Stimulated activated CD4-positive, alpha-beta T cell treated with anti-CD3 and anti-CD28 coated beads, Interleukin-15, amount 100 ng/mL, for 1 hour (primary cell): ENCODE measurements at places on chromosomes 6 and 20.

DNA sequence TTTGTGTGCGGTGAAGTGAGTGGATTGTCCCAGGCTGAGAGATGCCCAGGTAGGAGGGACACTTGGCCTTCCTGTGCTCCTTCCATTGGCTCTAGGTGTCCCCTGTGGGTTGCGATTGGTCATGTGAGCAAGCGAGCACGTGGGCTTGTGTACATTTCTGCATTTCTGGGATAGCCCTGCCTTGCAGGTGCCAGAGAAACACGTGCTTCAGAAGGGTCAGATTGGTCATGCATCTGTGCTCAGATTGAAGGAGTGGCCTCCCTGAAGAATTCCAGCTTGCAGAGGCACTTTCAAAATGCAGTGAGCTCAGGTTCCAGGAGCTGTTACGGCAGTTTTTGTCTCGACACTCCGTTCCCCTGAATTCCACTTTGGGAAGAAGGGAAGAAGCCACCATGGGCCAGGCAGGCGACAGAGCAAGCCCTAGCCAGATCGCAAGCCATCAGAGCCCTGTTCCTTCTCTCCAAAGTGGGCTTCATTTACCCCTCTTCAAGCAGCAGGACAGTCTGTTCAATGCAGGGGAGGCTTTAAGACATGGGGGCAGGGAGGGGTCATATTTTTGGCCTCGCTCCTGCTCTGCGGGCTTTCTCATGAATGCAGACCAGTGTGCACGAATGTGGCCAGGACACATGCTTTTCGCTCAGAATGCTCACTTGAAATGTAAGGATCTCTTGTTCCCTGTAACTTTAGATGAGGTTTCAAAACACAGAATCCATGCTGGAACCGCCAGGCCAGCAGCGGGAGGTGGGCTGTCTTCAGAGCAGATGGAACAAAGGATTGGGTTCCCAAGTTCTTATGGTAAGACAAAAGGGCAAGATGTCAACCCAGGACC, 78.6 kb upstream of the AKAP12 start:
- DNase-seq = no peak

DNA sequence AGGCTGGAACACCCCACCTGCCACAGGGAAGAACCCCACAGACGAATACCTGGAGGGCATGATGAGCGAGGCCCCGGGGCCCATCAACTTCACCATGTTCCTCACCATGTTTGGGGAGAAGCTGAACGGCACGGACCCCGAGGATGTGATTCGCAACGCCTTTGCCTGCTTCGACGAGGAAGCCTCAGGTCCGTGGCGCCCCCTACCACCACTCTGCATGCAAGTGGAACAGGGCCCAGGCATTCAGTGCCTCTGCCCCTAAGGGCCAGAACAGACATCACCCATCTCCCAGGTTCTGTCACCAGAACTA, 6.6 kb downstream of the MYL9 start:
- no peak for DNase-seq

- no peak for DNase-seq
Observed at GRCh38 chr6:93423542-93423941, 4.2 kb upstream of the EPHA7 start.

DNA sequence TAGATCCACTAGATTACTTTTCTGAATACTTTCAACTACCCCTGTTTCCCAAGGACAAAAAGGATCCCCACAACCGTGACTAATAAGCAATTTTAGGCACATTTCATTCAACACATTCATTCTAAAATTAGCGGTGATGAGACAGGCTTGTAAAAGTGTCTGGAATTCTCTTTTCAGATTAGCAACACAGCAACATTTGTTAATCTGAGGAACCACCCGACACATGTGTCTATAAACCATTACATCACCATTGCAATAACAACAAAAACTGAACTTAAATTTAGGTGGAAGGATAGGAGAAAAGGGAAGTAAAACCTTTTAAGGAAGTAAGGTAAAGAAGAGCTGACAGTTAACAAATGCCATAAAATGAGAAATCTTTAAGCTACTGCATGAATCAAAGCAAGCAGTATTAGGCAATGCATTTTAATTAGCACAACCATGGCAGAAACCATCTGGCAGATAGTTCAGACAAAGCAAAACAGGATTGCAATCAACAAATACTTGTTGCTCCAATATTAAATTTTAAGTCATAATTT, 49.1 kb downstream of the MAP3K7 start:
- DNase-seq = no peak

- DNase-seq = no peak
Observed at GRCh38 chr6:75870389-75870788, 121.3 kb downstream of the MYO6 start.

- no peak for DNase-seq
Observed at GRCh38 chr6:155352811-155353210, 38.5 kb upstream of the TFB1M start.

GRCh38 chr20:36096435-36096834, 58.1 kb upstream of the EPB41L1 start:
- DNase-seq = no peak

DNA sequence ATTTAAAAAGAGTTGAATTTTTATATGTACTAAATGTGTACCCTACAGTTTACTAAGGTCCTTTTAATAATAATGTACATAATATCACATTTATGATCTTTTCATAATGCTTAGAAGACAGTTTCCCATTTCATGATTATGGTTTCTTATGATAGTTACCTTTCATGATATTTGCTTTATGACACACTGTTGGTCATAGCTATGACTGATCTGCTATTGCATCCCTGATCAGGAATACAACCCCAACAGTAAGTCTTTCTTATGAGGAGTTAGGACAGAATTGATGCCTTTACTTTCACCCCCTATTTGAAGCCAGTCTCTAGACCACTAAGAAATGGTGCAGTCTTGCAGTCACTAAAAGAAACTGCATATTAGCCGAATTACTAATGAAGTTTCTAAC, 31.0 kb downstream of the LCA5 start:
- no peak for DNase-seq

DNA sequence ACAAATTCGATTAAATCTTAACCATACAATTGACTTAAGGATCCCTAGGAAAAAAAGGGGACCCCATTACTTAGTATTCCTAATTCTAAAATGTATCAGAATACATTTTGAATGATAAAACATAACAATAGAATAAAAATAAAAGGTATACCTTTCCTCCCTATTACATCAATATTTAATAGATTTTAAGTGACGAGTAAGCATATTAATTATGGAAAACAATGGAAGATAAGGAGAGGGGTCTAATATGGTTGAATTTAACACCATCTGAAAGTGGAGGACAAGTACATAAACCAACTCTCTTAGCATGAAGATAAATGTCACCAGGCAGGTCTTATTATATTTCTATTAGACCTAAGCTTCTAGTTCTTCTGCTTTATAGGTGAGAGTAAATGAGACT, 232.1 kb downstream of the HAO1 start:
- no peak for DNase-seq

GRCh38 chr20:63680427-63680826, 16.0 kb upstream of the TNFRSF6B start:
- no peak for DNase-seq

DNA sequence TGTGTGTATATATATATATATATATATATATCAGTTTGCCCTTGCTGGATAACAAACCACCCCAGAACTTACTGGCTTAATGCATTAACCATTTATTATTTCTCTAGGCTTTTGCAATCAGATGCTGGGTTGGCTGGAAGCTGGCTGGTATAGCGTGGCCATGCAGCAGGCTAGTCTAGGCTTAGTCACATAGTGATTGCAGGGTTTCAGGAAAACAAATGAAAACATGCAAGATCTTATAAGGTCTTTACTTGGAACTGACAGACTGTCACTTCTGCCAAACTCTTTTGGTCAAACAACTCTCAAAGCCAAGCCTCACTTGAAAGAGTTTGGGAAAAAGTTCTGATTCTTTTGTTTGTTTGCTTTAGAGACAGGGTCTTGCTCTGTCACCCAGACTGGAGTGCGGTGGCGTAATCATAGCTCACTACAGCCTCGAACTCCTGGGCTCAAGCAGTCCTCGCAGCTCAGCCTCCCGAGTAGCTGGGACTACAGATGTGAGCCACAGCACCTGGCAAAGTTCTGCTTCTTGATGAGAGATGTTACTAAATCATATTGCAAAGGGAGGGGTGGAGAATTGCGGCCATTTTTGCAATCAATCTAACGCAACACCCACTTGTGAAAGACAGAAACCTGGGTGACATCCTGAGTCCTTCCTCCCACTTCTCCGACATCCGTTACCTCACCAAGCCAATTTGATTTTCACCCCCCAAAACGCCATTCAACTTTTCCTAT, 74.6 kb upstream of the RNF24 start:
- DNase-seq = no peak

- no peak for DNase-seq
Observed at GRCh38 chr6:34810936-34811632, 19.2 kb downstream of the BLTP3A start.

GRCh38 chr20:38139156-38139912, 25.7 kb downstream of the TGM2 start:
- no peak for DNase-seq

GRCh38 chr20:1332749-1333300, 3.9 kb upstream of the SDCBP2 start:
- no peak for DNase-seq

- no peak for DNase-seq
Observed at GRCh38 chr6:165726965-165727381, 63.9 kb upstream of the PDE10A start.

- no peak for DNase-seq
Observed at GRCh38 chr6:157244175-157244574, 79.1 kb downstream of the TMEM242 start.

DNA sequence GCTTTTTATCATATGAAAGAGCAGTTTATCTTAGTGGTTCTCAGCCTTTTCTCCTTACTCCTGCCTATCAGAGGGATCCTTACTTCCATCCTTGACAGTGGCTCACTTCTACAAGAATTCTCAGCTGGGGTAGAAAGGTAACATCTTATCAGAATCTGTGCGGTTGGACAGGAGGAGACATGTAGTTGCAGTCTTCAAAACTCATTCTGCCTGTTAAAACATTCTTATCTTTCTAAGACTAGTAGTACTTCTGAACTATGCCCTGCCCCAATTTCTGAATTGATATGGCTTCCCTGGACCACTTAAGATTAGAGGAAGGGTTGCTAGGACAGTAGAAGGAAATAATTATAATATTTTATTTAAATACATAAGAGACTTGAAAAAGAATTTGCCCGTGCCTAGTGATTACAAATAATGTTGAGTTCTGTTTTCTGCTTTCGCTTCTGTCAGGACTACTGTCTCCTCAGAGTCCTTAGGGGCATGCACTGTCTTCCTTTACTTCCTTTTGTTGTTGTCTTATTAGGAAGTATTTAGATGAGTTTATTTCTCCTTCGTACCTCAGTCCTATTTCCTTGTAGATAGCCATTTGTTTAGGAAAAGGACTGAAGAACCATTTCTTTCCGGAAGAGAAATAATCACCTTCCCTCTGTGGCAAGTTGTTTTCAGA, 24.9 kb downstream of the BLTP3A start:
- no peak for DNase-seq
